ENCODE measurements at places on chromosomes 7 and 10.

- DNase-seq, result no peak
These were observed 1.3 kb downstream of the SH2B2 start for GRCh38 chr7:102287981-102288278.

GRCh38 chr7:130207033-130207432 is 627 bp upstream of the SSMEM1 start:
- no peak for DNase-seq

- DNase-seq, result no peak
These were observed 27.6 kb downstream of the SPAG6 start for GRCh38 chr10:22372917-22373316.

- no peak for DNase-seq
These were observed 89.3 kb downstream of the ZMYND11 start for GRCh38 chr10:224571-224970.

Data from bone marrow (tissue), 2 donors.